NCI-H460 (cell line): ENCODE measurements at places on chromosomes 4 and X. TPM values are rescaled to one million over a fixed set of nuclear protein-coding genes. Genes with fewer than 3 reads are reported as not detected.

Gene DCAF4L1
- 0.40 and 0.50 TPM in 2 replicates for total RNA-seq

Gene UCHL1
- total RNA-seq: 2,874 and 3,041 TPM in 2 replicates

Gene CDKL5
- 4.6 and 6.3 TPM in 2 replicates for total RNA-seq

Gene PRIMPOL
- total RNA-seq: 12.8 and 20.6 TPM in 2 replicates

Gene MAPK10
- total RNA-seq: 0.10 and 0.32 TPM in 2 replicates

Gene PCDH10
- not detected in 2 replicates for total RNA-seq

Gene EDA2R
- total RNA-seq: 30.6 and 32.2 TPM in 2 replicates

Gene F8
- 3.4 and 5.3 TPM in 2 replicates for total RNA-seq

Gene HTR2C
- total RNA-seq: not detected in 2 replicates

Gene ARAP2
- total RNA-seq: 6.9 and 7.9 TPM in 2 replicates

Gene VCX2
- total RNA-seq: not detected in 2 replicates

Gene TMPRSS11F
- not detected in 2 replicates for total RNA-seq

Gene ZCCHC18
- total RNA-seq: 0.47 TPM in 1 of 2 replicates, not detected in the other

Gene GLRA2
- total RNA-seq: not detected in 2 replicates

Gene BEND4
- total RNA-seq: not detected in 2 replicates

Gene DTHD1
- total RNA-seq: not detected in 2 replicates

Gene EREG
- total RNA-seq: 2.7 and 3.8 TPM in 2 replicates

Gene STPG2
- total RNA-seq: not detected in 2 replicates

Gene RXFP1
- total RNA-seq: not detected in 2 replicates

Gene ARMCX1
- total RNA-seq: 0.05 TPM in 1 of 2 replicates, not detected in the other

Gene FGF16
- not detected in 2 replicates for total RNA-seq

Gene TDO2
- total RNA-seq: 11.4 and 17.6 TPM in 2 replicates

Gene USP26
- total RNA-seq: not detected in 2 replicates

Gene BEX3
- total RNA-seq: 310 and 362 TPM in 2 replicates

Gene PPP2R2C
- total RNA-seq: 14.9 and 17.6 TPM in 2 replicates

Gene GABRG1
- 0.84 and 0.92 TPM in 2 replicates for total RNA-seq

Gene CLNK
- not detected in 2 replicates for total RNA-seq
